ENCODE measurements at places on chromosomes 2 and 18.

DNA sequence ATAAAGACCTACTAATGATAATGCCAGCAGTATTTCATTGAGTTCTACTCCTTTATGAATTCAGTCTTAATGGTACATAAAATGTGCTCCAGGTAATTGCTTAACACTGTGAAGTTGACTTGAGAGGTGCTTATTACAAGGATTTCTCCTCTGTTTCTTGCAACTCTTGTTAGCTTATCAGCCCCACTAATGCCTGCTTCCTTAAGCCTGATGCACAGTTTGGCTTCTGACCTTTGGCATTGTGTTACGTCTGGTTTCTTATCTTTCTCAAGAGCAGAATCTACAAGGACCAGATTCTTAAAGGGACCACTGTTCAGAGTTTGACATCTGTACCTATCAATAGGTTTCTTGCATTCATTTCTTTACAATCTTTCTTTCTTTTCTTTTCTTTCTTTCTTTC, 223.9 kb upstream of the CWC22 start:
- no peak for DNase-seq

DNA sequence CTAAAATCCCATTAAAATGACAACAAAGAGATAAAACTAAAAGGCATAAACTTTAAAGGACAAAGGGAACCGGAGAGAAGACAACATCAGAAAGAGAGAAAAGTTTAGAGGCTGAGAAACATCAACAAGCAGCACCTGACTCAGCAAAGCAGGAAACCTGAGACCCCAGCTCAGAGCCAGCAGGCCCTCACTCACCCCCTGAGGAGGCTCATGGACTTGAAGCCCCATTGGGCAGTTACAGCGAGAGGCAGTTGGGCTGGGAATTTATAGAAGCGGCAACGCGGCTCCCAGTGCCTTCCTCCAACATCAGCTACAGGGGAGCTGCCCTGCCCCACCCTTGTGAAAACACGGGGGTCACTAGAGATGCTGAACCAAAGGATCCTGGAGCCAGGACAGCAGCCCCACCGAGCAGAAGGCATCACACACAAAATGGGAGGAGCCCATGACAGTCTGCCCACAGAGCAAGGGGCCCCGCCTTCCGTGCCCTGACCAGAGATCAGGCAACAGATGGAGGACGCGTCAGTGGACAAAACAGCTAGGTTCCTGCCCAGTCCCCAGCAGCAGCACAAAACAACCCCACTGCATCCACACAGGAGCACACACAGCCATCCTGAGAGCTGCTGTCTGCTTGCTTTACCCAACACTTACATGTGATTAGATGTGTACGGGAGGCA, 52.7 kb downstream of the CMPK2 start:
- no peak for DNase-seq

DNA sequence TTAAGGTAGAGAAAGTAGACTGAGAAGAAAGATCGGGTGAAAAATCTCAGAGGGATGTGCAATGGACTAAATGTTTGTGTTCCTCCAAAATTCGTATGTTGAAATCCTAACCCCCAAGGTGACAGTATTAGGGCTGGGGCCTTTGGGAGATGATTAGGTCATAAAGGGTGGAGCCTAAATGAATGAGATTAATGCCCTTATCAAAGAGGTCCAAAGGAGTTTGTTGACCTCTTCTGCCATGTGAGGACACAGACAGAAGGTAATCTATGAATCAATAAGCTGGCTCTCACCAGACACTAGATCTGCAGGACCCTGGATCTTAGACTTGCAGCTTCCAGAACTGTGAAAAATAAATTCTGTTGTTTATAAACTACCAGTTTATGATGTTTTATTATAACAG, 2.7 kb upstream of the NMI start:
- no peak for DNase-seq

- DNase-seq, result no peak
These were observed 502.8 kb upstream of the TNP1 start for GRCh38 chr2:217362710-217363109.

GRCh38 chr2:128086244-128086643, 4.8 kb upstream of the UGGT1 start:
- DNase-seq, result no peak

DNA sequence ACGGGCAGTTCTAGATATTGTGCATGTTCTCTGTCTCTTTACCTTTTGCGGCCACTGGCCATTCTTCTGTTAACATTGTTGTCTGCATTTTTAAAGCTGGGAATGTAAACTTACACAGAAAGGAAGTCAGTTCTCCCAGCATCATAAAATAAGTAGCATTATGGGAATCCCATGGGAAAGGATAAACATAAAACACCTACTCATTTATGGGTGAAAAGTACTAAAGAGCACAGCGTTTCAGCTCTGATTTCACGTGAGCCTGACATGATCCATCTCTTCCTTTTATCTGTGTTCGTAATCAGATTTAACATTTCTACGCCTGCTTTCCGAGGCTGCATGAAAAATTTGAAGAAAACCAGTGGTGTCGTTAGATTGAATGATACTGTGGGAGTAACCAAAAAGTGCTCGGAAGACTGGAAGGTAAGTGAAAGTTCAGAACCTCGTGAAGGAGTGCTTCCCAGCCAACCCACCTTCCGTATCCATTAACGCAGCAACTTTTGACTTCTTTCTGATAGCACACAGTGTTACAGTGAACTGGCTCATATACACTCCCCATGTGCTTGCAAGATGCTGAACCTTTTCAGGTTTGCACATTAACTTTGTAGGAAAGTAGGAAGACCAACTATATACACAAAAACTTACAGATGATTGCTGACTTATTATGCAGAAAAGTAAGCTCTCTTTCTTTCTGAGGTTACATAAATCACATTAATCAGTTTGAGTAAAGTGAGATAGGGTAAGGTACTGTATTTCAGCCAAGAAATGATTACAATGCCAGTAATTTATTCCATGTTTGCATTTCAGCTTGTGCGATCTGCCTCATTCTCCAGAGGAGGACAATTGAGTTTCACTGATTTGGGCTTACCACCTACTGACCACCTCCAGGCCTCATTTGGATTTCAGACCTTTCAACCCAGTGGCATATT, 86.5 kb upstream of the TTC39C start:
- DNase-seq, result no peak

- no peak for DNase-seq
These were observed 42.8 kb downstream of the RAMP1 start for GRCh38 chr2:237901932-237902850.

DNA sequence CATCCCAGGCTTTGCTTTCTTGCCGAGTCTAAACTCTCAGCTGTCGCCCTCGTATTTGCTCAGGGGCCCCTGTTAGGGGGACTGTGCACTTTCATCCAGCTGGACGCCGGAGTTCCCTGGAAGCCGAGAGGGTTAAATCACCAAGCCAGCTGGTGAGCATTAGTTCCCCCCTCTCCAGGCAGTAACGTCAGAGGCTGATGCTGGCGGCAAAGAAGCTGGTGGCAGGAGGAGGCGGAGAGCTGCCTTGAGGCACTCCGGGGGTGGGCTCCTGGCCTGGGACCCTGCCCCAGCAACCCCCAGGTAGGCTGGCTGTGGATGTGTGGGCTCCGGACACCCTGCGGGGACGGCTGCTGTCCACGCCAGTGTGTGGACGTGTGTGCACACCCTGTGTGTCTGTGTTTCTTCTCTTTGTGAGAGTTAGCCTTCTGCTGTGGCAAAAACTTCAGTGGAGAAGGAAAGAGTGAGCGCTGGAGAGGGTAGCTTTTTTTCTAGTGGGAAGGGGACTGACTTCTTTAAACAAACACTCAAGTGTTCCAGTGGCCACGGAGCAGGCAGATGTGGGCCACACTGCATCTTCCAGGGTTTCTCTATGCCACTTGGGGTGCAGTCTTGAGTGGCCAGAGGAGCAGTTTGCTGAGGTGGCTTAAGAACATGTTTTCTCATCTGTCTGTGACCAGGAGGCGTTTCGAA, 84.7 kb downstream of the GLI2 start:
- DNase-seq, result no peak

DNA sequence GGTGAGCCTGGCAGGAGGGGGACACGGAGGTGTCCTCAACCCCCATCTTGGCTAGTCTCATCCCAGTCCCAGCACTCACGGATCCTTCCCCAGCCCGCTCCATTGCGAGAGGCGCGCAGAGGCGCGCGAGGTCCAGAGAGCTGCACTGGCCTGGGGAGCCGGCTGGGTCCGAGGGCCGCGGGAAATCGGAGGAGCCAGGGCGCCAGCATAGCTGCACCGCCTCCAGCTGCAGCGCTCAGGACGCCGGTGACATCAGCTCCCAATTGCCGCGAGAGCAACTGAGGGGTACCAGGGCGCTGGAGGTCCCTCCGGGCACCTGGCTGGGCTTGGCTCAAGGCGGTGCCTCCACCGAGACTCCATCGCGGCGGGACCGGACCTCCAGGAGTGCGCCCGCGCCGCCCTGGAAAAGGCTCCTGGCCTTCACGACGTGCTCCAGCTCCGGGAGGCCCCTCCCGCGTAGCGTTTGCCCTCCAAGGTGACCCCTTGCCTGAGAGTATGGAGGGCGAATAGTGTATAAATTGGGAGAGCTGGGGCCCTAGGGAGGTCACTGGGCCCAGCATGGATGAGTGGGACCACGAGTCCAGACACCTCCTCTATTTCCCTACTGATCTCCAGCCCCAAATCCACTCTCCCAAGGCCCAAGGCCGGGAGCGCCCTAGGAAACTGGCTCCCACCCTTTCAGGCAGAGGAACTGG, 5.5 kb downstream of the RTKN start:
- DNase-seq, result no peak

- no peak for DNase-seq
These were observed 253.4 kb downstream of the SP3 start for GRCh38 chr2:173711816-173712215.

DNA sequence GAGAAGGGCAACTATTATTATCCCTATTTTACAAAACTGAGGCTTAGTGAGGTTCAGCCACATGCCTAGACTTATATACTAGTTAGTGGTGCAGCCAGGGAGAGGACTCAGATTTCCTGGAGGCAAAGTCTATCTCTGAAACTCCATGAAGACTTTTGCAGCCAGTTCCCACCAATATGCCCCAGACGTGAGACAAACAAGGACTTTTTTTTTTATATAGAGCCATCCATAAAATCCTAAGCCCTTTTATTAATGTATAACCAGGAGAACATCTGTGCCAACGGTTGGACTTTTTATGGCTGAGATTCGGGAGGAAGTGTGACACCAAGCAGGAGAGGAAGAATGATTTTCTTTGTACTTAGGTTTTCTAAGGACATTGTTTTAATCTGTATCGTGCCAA, 29.9 kb downstream of the LIPG start:
- peak; percentile 43 for DNase-seq

DNA sequence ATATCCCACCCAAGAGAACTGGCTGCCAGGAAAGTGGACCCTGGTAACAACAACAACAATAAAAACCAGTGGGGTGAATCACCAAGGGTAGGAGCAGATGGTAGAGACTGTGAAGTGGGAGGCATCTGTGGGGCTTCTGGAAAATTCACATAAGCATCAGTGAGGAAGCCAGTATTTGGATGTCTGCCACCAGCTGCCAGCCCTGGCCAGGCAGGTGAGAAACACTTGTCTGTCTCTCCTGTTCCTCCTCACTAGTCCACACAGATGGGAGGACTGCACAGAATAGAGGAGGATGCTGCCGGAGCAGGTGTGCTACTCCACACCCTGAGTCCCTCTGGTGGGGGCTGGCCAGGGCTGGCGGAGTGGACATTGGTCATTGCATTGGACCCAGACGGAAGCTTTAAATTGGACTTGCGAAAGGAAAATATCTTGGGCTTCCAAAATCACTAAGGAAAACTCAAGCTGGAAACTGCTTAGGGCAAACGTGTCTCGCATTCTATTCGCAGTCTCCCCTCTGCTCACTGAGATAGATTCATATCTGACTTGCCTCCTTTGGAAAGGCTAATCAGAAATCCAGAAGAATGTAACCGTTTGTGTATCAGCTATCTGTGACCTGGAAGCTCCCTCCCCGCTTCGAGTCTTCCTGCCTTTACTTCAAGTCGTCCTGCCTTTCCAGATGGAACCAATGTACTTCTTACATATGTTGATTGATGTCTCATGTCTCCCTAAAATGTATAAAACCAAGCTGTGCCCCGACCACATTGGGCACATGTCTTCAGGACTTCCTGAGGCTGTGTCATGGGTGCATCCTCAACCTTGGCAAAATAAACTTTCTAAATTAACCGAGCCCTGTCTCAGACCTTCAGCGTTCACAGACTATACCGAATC, 69.1 kb downstream of the NAB1 start:
- DNase-seq, result peak; percentile 57

DNA sequence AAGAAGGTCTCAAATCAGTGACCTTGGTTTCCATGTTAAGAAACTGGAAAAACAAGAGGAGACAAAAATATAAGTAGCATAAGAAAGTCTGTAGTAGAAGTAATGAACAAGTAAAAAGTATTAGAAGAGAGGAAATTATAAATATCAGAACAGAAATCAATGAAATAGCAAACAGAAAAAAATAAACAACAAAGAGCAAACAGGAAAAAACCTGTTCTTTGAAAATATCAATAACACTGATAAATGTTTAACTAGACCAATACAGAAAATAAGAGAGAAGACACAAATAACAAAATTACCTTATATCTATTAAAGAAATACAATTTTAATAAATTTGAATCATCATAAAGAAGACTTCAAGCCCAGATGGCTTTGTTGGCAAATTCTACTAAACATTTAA, 113.3 kb downstream of the MAIP1 start:
- DNase-seq, result no peak

DNA sequence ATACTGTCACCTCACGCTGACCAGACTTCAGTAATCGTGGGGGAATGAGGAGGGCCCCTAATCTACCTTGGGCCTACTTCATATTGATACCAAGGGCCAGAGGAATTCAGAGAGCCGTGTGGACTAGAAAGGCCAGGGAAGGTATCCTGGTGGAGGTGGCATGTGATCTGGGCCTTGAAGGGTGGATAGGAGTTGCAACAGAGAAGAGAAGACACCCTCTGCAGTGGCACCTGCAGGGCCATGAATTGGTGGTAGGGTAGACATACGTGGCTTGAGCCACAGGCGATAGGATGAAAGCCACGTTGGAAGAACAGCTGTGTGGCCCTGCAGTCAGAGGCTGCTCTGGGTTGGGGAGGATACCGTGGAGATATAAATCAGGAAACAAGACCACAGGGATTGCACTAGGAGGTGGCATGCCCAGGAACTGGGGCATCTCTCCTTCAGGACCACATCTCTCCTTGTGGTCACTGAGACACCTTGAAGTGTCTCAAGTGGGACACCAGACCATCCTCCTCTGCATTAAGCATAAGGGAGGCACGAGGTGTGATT, 141.4 kb downstream of the CYP26B1 start:
- no peak for DNase-seq

DNA sequence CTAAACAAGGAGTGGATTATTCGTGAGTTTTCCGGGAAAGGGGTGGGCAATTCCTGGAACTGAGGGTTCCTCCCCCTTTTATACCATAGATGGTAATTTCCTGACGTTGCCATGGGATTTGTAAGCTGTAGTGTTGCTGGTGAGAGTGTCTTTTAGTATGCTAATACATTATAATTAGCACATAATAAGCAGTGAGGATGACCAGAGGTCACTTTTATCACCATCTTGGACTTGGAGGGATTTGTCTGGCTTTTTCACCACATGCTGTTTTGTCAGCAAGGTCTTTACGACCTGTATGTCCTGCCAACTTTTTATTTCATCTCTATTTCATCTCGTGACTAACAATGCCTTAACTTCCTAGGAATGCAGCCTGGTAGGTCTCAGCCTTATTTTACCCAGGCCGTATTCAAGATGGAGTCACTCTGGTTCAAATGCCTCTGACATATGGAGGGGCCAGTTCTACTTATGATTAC, 124.8 kb upstream of the B3GNT2 start:
- no peak for DNase-seq

- peak; percentile 39 for DNase-seq
These were observed 8.4 kb downstream of the PTPRM start for GRCh38 chr18:7575465-7576028.
